Activated CD4-positive, alpha-beta T cell treated with anti-CD3 and anti-CD28 coated beads, Interleukin-2, amount 10 ng/mL, durations not matched to agents 24 days and 14 days (primary cell): ENCODE measurements at places on chromosomes 11 and 22.

DNA sequence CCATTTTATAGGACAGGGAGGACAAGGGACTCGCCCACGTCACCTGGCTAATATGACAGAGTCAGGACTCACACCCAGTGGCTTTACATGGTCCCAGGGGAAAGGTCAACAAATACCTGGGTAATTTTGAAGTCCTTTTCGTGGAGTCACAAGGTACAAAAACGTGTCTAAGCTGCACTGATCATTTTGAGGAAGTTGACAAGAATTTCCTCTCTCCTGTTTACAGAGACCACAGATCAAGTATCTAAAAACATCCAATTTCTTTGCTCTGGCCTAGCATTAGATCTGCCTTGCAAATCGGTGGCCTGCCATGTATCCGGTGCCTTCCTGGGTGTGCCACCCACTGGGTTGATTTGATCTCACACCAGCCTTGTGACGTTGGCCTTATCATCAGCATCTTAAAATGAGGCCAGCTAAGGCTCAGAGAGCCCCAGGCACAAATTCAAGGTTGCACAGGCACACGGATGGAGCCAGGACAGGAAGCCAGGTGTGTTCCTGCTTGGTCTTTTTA, 17.6 kb downstream of the GDPD5 start:
- DNase-seq: peak; percentile 77

- no peak for DNase-seq
Observed at GRCh38 chr22:46259374-46259773, 3.8 kb downstream of the PKDREJ start.

DNA sequence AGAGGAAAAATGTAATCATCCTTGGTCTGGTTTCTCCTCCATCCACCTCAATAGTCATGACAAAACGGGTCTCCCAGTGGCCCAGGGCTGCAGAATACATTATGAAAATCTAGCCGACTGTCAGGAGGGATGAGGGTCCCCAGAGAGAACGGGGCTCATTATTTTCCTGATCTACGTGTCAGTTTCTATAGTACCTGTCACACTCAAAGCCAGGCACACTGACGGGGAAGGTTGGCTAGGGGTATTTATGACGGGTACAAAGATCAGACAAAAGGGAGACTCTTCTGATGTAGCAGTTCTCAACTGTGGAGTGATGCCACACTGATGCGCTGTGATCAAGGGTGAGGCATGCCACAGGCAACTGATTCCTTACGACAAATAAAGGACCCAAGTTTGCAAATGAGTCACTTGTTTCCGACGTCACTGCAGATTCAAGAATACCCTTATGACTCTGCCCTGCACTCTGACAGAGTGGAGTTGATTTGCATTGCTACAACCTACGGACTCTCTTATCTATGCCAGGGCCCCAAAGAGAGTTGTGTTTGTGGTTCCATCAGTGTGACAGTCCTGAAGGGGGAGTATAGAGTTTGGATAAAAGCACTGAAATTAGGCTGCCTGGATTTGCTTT, 188.2 kb upstream of the TBCEL start:
- DNase-seq: peak; percentile 65

- DNase-seq: no peak
Observed at GRCh38 chr11:7903940-7904339, 27.1 kb downstream of the OR10A6 start.

GRCh38 chr11:1557904-1558774, 13.9 kb downstream of the DUSP8 start:
- DNase-seq: no peak
